ENCODE measurements at places on chromosomes 6 and 20. TPM values are rescaled to one million over a fixed set of nuclear protein-coding genes. Genes with fewer than 3 reads are reported as not detected.

GRCh38 chr6:37373822-37374471 is 20.2 kb downstream of the RNF8 start:
- DNase-seq: no peak

DNA sequence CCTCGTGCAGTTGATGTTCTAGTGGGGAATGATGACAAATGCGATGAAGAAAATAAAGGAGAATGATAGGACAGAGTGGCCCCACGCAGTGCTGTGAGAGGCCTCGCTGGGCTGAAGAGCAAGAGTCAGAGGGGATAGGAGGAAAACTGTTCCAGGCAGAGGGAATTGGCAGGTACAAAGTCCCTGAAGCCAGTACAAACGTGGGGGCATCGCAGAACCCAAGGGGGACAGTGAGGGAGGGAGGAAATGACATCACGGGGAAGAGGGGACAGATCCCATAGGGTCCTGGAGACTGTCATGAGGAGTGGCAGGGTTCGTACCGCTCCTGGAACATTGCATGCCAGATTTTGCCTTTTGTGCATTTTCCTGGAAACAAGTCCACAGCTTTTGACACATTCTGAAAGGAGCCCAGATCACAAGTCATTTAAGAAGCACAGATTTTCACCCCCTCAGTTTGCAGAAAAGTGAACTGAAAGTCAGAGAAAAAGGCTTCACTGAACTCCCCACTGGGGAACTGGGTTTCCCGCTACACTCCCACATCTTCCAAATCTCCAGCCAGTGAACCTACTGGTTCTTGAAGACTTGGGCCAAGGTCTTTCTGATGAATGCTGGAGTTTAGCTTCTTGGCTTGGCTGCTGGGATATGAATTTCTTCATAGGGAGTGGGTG is 77.0 kb downstream of the SULF2 start:
- DNase-seq: no peak

DNA sequence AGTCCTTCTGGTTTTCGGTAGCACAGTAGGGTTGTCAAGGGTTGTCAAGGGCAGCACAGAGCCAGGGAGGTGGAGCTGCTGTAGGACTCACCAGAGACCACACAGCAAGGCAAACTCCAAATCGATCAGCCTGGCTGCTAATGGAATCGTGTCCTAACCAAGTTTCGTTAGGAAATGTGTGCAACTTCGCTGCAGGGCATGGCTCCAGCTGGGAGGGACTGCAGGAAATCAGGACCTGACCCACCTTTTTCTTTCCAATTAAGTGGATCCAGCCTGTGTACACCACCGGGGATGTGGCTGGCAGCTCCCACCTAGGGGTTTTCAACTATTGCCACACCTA is 251.7 kb upstream of the QKI start:
- DNase-seq: no peak

DNA sequence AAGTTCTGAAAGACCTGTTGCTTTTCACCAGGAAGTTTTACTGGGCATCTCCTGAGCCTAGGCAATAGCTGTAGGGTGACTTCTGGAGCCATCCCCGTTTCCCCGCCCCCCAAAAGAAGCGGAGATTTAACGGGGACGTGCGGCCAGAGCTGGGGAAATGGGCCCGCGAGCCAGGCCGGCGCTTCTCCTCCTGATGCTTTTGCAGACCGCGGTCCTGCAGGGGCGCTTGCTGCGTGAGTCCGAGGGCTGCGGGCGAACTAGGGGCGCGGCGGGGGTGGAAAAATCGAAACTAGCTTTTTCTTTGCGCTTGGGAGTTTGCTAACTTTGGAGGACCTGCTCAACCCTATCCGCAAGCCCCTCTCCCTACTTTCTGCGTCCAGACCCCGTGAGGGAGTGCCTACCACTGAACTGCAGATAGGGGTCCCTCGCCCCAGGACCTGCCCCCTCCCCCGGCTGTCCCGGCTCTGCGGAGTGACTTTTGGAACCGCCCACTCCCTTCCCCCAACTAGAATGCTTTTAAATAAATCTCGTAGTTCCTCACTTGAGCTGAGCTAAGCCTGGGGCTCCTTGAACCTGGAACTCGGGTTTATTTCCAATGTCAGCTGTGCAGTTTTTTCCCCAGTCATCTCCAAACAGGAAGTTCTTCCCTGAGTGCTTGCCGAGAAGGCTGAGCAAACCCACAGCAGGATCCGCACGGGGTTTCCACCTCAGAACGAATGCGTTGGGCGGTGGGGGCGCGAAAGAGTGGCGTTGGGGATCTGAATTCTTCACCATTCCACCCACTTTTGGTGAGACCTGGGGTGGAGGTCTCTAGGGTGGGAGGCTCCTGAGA is at the start of gene HFE:
TSS of gene HFE (plus strand) at position 146 of the 832 bp plus-strand sequence. CDS start at position 158, 12 bp downstream.
- DNase-seq: no peak

DNA sequence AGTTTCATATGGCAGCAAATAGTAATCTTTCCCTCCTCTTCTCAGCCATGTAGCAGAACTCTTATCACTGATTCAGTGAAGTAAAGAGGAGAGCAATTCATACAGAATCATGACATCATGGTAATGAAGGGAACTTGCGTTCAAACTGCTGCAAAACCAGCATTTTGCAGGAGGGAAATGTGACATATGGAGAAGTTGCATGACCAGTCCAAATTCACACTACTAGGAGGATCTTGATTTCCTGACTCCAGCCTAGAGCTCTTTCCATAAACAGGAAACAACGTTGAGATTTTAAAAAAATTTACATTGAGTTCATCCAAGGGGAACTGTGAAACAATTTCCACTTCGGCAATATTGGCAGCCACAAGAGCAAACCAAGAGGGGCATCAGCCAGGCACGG is 63.8 kb downstream of the MBOAT1 start:
- DNase-seq: no peak

PPP2R5D gene
- 33.4 TPM for total RNA-seq

TPX2 gene
- total RNA-seq: 16.0 TPM

C6orf15 gene
- 0.62 TPM for total RNA-seq
